ENCODE measurements at places on chromosomes 1 and 21. TPM values are rescaled to one million over a fixed set of nuclear protein-coding genes. Genes with fewer than 3 reads are reported as not detected.

- no peak for DNase-seq
Measured at GRCh38 chr1:150995460-150995859, 11.2 kb downstream of the MINDY1 start.

DNA sequence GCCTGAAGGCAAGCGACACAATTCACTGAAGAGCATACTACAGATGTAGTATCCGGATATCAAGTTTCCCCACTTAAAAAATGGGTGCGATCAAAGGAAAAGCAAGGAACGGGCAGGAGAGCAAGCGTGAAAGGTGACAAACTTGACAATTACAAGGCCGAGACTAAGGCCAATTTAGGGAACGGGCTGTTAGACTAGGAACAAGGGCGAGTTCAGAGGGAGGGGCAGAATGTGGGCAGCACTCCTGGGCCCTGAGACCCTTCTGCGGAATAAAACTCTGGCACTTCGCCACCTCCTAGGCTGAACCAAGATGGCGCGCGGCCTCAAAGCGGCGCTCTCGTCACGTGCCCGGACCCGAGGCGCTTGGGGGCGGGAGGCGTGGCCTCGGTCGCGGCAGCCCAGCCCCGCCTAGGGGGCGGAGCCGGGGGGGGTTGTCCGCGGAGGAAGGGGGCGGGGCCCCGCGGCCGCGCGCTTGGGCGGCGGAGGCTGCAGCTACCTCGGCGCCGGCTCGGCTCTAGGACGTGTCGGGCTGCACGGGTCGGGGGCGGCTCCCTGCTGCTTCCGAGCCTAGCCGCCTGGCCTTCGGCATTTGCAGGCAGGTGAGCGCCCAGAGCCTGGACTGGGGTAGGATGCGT, at the start of gene PPFIA4:
PPFIA4 (plus strand) TSS at position 461 of the 635 bp plus-strand sequence. CDS start 12,518 bp downstream, outside the sequence.
- peak; percentile 89 for DNase-seq

DNA sequence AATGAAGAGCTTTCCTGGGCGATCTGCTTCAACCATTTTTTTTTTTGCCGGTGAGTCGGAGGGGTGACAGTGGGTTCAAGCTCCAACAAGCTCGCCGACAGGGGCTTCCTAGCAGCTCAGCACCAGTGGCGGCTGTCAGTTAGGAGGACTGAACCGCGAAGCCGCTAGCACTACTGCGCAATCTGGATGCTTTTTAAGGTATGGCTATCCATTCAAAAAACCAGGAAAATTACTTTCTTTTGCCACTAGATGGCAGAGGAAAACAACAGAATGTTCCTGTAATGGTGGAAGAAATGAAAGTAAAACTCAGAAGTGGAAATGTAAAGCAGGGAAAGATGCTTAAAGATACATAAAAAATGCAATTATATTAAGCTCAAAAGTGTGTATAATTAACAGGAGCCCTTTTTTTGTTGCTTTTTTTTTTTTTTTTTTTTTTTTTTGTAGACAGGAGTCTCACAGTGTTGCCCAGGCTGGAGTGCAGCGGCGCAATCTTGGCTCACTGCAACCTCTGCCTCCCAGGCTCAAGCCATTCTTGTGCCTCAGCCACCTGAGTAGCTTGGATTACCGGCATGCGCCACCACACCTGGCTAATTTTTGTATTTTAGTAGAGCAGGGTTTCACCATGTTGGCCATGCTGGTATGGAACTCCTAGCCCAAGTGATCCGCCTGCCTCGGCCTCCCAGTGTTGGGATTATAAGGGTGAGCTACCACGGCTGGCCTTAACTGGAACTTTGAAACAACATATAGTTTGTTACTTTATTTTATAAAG, 8.5 kb downstream of the KYAT3 start:
- no peak for DNase-seq

GRCh38 chr1:159229260-159229885, 24.7 kb downstream of the ACKR1 start:
- DNase-seq, result no peak

- DNase-seq, result no peak
Measured at GRCh38 chr1:226618380-226618779, 69.8 kb downstream of the STUM start.

DNA sequence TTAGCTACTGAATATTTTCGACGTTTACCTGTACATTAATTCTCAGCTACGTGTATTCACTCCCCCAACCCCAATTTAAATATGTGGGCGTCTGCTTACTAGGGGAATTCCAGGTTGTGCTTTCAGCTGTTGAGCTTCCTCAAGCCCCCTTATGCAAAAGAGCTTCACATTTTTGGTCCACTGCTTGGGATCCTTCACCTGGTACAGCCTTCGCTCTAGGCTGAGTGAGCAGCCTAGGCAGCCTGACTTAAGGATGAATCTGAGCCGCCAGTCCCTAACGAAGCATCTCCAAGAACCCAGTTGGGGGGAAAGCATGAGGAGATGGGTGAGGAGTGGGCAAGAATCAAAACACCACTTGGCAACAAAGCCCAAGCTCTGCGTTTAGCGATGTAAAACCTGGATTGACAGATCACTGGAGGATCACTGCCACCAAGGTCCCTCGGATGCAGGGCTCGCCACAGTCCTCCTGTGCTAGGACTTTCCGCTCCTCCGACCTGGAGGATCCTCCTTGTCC, 674 bp downstream of the BCL10 start:
- no peak for DNase-seq

DNA sequence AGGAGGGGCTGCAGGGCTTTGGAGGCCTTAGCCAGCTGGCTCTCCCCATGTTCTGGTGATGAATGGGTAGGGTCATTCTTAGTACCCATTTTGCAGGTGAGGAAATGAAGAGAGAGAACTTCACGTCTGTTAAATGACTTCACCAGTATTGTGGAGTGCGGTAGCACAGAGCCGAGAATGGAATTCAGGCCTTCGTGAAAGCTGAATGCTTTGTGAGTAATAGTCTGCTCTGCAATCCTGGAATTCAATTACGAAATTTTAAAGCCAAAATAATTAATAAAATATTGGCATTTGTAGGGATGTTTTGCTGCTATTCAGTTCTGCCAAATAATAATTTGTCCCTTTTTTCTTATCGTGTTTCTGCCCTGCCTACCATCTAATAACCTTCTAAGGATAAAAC, 197.7 kb downstream of the GREM2 start:
- DNase-seq, result no peak

DNA sequence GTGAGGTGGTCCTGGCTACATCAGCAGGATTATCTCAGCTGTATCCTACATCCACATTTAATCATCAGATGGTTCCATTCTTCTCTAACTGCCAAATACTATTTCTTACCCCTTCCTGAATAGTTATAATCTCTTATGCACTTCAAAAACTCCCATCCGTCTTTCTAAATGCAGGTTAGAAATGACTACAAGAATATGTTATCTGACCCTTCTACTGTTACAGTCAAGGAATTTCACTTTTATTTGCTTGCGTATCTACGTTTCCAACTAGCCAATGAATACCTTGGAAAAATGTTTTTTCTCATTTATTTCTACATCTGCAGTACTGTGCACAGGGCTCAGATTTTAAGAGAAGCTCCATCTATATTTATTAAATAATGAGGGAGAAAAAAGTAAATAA, 709.9 kb downstream of the KCNT2 start:
- no peak for DNase-seq

GRCh38 chr1:43143441-43143888, 28.6 kb downstream of the EBNA1BP2 start:
- DNase-seq, result no peak

- no peak for DNase-seq
Measured at GRCh38 chr1:218546314-218546713, 201.2 kb downstream of the TGFB2 start.

GRCh38 chr1:214553142-214553710, 1.8 kb upstream of the PTPN14 start:
- DNase-seq, result no peak

- peak; percentile 22 for DNase-seq
Measured at GRCh38 chr1:22808676-22809483, 98.2 kb downstream of the EPHB2 start.

DNA sequence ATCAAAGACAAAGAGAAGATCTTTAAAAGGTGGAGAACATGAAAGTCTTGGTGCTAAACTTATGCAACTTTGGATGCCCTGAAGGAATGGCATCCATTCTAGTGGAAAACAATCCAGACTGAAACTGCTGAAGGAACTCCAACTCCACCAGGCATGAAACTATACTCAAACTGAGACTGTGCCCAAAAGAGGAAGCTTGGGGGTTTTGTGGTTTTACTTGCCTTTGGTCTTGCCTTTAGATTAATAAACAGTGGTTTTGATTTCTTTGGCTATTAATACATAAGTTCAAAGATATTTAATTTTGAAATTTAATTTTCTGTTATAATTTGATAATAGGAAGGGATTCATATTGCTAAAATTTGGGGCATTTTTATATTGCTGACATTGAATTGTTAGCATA, 17.4 kb upstream of the SLC30A10 start:
- DNase-seq, result no peak

- DNase-seq, result no peak
Measured at GRCh38 chr1:101756411-101756810, 240.3 kb downstream of the OLFM3 start.

GRCh38 chr1:174262349-174263241, 103.3 kb downstream of the RABGAP1L start:
- DNase-seq, result no peak

- DNase-seq, result no peak
Measured at GRCh38 chr1:232378266-232379062, 251.5 kb downstream of the SIPA1L2 start.

- no peak for DNase-seq
Measured at GRCh38 chr1:9183898-9184297, 50.7 kb upstream of the H6PD start.

DNA sequence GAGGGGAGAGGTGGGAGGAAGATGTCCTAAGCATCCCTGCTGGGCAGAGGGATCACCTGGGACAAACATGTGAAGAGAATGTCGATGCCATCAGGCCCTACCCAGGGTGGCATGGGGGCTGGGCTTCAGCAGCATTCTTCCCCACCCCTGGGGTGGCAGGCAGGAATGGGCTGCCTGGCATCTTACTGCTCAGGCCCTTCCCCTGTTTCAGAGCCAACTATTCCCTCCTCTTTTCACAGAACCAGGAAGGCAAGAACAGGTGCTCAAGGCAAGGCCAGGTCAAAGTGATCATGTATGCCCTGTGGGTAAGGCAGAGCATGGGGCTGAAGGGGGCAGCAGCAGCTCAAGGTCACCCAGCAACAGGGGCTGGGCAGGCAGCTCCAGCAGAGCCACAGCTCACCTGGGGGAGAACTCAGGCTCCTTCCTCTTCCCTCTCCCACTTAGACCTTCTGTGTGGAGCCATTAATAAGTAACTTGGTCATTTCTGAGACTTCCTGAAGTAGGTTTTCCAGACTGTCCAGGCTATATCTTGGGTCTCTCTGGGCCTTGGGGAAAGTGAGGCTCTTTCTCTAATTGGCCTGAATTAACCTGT, 56.4 kb downstream of the ELK4 start:
- no peak for DNase-seq

DNA sequence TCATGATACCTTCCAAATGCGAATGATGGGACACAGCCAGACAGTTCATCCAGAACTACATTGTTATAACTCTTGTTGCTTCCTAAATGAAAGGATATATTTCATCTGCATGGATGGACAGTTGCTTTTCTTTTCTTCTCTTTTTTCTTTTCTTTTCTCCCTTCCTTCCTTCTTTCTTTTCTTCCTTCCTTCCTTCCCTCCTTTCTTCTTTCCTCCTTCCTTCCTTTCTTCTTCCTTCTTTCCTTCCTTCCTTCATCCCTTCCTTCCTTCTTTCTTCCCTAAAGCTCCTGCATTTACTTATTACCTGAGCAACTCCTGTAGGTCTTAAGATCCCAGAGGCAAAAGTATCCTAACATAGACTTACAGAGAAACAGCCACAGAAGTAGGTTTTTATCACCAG, 221.6 kb downstream of the DUSP10 start:
- DNase-seq, result no peak

DNA sequence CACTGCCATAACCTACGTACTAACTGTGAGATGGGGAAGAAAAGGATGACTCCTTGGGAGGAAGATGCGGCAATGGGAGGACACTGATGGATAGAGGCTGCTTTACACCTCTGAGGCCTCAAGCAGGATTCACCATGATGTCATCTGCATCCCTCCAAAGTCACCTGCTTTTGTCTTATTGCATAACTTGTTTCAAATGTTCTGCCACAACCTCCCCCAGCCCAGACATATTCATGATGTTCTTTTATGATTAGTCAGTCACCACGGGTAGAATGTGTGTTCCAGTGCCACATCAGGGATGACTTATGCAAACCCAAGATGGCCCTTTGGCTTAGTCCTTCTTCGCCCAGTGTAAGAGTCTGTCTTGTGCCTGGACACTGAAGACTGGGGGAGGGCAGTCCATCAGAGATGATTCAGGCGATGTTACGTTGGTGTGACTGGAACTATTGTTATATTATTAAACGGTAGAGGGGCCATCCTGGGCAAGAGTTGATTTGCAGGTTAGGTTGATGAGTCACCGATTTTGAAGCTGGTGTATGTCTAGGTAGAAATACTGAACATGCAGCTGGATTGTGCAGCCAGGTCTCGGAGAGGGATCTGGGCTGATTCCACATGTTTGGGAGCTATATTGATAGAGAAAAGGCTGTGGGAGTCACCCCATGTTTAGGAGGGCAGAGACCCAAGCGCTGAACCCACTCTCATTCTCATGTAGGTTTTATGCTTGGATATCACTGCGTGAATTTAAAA, 32.6 kb downstream of the RYR2 start:
- DNase-seq, result no peak

GRCh38 chr1:19758227-19758830, 41.4 kb downstream of the TMCO4 start:
- no peak for DNase-seq

DNA sequence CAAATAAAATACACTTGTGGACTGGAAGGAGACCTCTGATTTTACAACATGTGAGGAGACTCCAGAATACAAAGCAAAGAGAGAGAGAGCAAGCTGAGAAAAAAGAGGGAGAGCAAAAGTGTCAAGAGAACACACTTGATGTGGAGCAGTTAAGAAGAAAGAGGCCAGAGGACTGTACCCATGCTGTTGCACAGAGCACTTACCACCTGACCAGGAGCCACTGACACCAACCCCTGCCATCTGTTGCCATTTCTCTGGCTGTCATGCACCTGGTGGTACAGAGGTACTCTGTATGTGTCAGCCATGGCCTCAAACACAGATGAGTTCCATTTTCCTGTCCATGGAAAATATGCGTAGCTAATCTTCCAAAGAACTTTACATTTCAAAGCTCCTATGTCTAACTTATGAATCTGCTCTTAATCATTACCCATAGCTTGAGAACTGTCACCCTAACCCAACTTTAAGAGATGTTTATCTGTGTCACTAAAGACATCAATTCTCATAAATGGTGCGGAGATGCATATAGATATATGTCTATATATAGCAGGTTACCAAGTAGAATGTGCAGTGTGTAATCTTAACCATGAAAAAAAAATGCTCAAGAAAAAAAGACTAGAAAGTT, 32.8 kb upstream of the ABCD3 start:
- DNase-seq, result no peak

GRCh38 chr1:112803906-112804762, 89.0 kb upstream of the PPM1J start:
- DNase-seq, result peak; percentile 50

The GABRD gene
- total RNA-seq, result 1.1 TPM

The DNASE2B gene
- total RNA-seq, result not detected

The COL18A1 gene
- 50.4 TPM for total RNA-seq

The C1orf226 gene
- 6.7 TPM for total RNA-seq

The FAM151A gene
- total RNA-seq, result 0.81 TPM

The SYT11 gene
- 12.6 TPM for total RNA-seq

The GUCA2B gene
- total RNA-seq, result 0.44 TPM

The HAPLN2 gene
- 1.6 TPM for total RNA-seq

The NOTCH2NLA gene
- 10.9 TPM for total RNA-seq

The PGM1 gene
- 223 TPM for total RNA-seq

The HRNR gene
- total RNA-seq, result not detected

The THEM5 gene
- not detected for total RNA-seq

The RHBG gene
- total RNA-seq, result not detected

Data from heart right ventricle (tissue), 16 donors.